ENCODE measurements at places on chromosomes 11 and 22.

- no peak for DNase-seq
Measured at GRCh38 chr11:94964934-94965333, 8.4 kb downstream of the CWC15 start.

GRCh38 chr11:68872216-68873003, 30.7 kb upstream of the CPT1A start:
- DNase-seq = no peak

DNA sequence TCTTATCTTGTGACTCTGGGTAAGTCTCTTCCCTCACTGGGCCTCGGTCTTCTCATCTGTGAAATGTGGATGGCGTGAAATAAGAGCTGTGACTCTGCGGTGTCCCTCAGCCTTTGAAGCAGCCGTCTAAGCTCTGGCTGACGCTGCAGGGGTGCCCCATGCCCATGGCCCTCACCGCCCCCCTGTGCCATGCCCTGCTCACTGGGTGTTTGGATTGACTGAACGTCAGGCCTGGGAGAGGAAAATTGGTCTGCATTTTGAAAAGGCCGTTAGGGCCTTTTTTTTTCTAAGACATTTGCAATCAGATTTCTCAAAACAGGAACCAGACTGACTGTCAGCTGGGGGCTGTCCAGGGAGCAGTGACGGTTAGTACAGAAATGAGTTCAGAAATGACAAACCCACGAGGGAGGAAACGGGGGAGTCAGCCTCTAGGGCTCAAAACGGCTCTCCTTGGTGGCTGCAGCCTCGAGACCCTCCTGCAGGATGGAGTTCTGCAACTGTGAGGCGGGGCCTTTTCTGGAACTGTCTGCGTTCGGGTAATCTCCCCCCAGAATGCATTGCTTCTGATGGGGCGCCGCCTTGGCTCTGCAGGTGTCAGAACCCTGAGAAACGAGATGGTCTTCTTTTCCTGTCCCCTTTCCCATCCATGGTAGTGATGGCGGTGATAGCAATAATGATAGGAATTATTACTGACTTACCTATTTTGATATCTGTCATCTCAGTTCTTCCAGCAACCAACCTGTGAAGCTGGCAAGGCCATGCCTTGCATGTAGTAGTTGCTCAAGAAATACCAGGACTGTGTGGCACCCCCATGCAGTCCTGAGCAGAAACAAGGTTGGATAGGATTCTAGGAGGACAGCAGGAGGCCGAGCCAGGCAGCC, 2.0 kb downstream of the GRK2 start:
- DNase-seq = no peak

- no peak for DNase-seq
Measured at GRCh38 chr11:121721961-121722360, 269.2 kb upstream of the SORL1-AS1 start.

DNA sequence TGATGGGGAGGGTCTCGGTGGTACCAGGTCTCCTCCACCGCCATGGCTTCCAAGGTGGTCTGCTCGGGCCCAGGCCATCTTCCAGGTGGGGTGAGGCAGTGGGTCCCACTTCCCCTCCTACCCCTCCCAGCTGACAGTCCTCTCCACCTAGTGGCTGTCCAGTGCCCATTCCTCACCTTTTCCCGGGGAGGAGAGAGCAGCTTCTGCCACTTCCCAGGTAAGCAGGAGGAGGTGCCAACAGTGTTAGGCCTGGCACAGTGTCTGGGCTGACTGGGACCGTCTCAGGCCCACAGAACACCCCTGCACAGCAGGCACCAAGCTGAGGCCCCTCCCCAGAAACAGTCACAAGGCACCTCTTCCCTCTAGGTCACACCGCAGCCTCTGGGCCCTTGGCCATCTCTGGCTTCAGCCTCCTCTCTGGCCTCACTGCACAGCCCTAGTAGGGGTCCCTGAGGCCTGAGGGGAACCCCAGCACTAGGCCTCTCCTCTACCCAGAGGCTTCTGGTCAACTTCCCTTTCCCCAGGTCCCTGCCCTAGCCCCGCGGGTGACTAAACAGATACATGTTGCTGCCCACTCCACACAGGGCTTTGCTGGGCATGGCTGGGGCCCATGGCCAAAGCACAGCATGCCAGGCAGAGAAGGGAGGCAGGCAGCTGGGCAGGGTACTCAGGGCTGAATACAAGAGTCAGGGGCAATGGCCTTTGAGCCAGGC, 2.3 kb upstream of the ANKRD13D start:
- no peak for DNase-seq

- DNase-seq = no peak
Measured at GRCh38 chr11:35584321-35584720, 33.9 kb upstream of the FJX1 start.

GRCh38 chr11:81963018-81963417, 770.6 kb downstream of the FAM181B start:
- DNase-seq = no peak

DNA sequence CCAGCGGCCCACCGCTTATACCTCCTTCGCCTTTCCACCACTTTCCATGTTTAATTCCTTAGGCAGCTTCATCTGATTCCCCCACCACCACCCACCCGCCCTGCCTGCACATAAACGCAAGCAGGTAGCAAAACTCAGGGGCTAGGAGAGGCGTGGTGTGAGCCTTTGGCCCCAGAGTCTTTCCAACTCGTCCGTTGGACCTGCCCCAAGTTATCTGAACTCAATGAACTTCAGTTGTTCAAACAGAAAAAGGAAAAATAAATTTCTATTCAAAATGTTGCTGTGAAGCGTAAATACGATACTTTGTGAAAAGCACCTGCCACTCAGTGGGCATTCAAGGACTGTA, 814 bp upstream of the CDON start:
- no peak for DNase-seq

DNA sequence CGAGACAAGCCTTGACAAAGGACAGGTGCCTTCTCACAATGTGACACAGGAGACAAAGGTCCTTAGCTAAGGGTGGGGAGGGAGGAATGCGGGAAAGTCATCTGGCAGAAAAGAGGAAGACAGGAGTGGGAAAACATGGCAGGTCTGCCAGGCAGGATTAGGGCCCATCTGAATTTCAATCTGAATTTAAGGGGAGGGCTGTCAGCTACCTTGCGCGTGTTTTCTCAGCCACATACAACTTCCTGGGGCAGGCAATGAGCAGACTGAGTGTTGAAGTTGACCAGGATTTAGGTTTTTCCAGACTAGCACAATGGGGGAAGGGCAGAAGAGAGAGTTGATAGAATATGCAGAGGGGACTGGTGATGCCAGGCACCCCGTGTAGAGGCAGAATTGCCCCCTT, 66.7 kb upstream of the LARGE1 start:
- DNase-seq = no peak

GRCh38 chr11:84824624-84825023, 802.5 kb downstream of the DLG2 start:
- no peak for DNase-seq

- no peak for DNase-seq
Measured at GRCh38 chr11:96311120-96311568, 31.9 kb downstream of the MAML2 start.

- no peak for DNase-seq
Measured at GRCh38 chr11:126072801-126073594, 10.3 kb upstream of the CDON start.

GRCh38 chr11:65132238-65132987, 1.9 kb downstream of the SYVN1 start:
- DNase-seq = no peak

DNA sequence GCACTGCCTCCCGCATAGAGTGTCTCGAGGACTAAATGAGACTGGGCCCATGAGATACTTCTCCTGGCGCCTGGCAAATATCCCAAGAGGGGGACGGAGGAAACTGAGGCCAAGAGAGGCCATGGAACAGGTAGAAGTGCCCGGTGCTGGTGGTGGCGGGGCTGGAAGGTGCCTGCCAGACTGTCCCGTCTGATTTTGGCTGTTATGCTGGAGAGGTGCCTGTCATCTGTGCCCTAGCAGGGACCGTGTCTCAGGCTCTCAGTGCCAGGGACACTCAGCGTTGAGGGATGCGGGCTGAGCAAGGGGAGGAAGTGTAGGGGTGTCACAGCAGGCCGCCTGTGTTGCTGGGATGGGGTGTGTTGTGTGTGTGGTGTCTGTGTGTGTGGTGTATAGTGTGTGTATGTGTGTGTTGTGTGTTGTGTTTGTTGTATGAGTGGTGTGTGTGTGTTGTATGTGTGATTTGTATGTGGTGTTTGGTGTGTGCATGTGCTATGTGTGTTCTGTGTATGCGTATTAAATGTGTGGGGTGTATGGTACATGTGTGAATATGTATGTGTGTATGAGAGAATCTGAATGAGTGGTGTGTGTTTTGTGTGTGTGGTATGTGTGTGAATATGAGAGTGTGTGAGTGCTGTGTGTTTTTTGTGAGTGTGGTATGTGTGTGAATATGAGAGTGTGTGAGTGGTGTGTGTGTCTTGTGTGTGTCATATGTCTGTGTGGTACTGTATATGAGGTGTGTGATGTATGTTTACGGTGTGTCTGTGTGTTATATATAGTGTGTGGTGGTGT, 21.3 kb upstream of the SHISAL1 start:
- DNase-seq = no peak

- DNase-seq = no peak
Measured at GRCh38 chr11:9859554-9860305, 195.9 kb downstream of the SWAP70 start.

GRCh38 chr11:17013548-17014320, 480 bp downstream of the PLEKHA7 start:
- no peak for DNase-seq

GRCh38 chr11:76135491-76135890, 70.8 kb downstream of the WNT11 start:
- no peak for DNase-seq

DNA sequence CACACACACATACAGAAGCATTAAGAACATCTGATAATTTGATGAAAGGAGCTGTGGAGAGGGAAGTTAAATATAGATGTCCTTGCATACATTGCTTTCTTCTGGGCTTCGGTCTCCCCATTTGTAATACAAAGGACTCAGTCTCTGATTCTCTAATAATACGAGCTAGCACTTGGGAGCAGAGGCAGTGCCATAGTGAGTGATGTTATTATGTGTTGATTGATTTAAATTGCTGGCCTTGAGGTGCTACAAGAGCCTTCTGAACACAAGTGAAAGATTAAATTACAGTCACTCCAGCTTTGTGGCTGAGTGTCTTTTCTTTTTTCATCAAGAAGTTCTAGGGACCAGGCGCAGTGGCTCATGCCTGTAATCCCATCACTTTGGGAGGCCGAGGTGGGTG, 61.5 kb upstream of the HMGXB4 start:
- DNase-seq = no peak

DNA sequence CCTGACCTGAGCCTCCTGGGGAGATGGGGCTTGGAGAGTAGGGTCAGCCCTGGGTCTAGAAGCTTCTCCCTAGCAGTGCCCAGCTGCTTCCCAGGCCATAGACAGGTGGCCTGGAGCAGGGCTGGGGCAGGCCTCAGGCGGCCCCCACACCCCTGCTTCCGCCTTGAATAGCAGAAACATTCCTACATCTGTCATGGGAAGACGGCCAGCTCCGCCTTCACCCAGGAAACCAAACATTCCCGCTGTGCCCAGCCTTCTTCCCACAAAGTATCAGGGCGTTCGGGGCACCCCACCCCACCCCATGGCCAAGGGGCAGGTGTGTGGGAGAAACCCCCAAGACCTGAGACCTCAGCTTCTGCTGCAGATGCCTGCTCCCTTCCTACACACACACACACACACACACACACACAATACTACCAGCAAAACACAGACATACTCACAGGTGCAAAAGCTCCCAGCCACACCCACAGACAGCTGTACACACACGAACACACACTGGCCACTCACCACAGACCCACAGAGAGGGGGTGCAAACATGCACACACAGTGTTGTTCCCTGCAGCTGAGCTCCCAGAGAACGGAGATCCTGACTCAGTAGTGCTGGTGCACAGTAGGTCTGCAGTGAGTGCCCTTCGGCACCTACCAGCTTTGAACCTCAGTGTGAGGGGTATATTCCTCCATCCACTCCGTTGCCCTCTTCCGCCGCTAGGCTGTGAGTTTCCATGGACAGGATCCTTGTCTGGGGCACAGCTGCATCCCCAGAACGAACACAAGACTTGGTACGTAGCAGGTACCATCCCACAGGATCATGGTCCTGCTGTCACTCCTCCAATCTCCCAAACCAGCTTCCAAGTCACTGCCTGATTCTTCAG, 37.4 kb downstream of the PDGFB start:
- DNase-seq = no peak

GRCh38 chr11:72379384-72380131, 54.8 kb downstream of the CLPB start:
- DNase-seq = no peak

DNA sequence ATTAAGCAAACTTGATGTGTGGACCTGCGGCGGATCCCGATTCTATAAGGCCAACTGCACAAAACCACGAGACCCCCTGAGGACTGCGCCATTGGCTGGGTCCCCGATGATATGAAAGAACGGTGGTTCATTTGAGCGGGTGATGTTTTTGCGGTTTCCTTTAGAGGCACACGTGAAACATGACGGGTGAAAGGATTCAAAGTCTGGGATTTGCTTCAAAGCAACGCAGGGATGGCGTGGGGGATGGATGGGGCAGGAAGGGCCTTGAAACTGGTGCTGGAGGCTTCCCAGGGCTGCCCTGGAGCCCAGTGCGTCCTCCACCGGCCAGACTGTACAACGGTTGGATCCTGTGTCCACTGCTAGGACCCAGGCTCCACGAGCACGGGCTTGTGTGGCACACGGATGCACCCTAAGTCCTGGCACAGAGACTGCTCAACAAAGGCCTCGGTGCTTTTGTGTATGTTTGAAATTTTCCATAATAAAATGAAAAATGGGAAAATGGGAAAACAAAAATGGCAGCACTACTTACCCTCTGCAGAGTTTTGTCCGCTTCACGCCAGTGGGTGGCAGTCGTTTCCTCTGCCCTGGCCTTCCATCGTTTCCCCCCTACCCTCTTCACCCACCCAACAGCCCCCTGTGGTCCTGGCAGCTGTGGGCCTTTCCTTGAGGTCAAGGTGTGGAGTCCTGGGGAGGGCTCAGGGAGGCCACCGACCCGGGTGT, 3.6 kb downstream of the ASCL2 start:
- no peak for DNase-seq

DNA sequence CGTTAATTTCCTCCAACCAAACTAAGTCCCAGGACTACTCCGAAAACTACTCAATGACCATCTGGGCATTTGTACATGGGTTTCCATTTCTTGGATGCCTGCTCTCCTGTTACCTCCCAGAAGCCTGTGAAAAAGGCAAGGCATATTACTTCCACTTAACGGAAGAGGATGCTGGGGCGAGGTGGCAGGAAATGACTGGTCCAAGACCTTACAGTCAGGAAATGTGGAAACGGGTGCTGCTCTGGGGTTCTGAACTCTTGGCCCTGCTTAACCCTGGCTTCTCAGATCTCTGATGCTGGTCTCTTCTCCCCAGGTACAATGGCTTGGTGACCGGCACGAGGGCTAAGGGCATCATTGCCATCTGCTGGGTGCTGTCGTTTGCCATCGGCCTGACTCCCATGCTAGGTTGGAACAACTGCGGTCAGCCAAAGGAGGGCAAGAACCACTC, 12.9 kb downstream of the ADORA2A start:
- DNase-seq = no peak

DNA sequence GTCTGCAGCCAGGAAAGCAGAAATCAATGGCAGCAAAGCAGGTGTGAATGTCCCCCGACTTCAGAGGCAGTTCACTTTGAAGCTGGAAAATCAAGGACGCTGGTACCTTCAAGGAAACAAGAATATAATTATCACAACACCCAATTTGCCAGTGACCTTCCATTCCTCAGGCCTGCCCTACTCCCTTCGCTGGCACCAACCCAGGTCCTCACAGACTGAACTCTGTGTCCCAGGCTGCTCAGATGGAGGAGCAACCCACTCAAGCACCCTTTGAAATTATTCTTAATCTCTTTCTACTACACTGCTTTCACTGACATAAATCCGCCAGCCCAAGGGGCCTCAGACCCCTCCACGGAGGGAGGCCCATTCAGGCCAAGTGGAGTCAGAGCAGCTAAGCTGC, 64.7 kb upstream of the WT1 start:
- no peak for DNase-seq

Measured in stimulated activated CD4-positive, alpha-beta T cell treated with anti-CD3 and anti-CD28 coated beads, Interleukin-1b, Interleukin-23, amount 100 ng/mL, for 1 hour (primary cell).